ENCODE measurements at places on chromosomes 5 and 9.

- no peak for DNase-seq
Measured at GRCh38 chr9:16106021-16106571, 553.3 kb downstream of the CCDC171 start.

GRCh38 chr9:128340691-128341434 lies 536 bp downstream of the SLC27A4 start:
- DNase-seq: no peak

GRCh38 chr9:14097666-14098415 lies 216.1 kb downstream of the NFIB start:
- DNase-seq: no peak

DNA sequence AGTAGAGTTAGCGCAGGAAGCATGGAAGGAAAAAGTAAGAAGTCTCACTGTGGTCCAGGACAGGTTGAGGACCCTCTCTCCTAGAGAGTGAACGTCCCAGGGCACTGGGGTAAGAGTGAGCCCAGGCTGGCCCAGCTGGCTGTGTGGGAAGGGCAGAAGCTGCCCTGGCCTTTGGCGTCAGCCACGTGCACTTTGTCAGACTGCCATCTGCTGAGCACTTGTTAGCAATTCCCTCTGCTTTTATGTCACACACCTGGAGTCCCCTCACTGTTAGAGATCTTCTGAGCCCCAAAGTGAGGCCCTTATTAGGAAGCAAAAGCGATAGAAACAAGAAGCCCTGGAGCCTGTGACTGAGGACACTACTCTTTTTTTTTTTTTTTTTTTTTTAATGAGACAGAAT lies 79.1 kb downstream of the UGCG start:
- DNase-seq: no peak

DNA sequence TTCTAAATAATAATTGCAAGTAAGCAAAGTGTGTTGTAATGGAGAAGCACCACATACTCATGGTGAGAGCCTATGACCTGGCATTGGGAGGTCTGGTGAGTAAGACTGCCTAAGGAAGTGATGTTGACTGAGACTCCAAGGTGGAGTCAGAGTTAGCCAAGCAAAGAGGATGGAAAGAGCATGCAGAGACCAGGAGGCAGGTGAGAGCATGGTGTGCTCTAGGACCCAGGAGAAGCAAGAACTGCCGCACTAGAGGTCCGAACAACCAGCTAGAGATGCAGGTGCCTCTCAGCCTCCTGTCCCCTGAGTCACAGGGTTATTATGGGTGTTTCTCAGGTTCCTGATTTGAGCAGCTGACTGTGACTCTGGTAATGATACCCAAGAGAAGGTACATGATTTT lies 27.3 kb downstream of the ANP32B start:
- DNase-seq: no peak
